ENCODE measurements at places on chromosomes 2 and 18.

DNA sequence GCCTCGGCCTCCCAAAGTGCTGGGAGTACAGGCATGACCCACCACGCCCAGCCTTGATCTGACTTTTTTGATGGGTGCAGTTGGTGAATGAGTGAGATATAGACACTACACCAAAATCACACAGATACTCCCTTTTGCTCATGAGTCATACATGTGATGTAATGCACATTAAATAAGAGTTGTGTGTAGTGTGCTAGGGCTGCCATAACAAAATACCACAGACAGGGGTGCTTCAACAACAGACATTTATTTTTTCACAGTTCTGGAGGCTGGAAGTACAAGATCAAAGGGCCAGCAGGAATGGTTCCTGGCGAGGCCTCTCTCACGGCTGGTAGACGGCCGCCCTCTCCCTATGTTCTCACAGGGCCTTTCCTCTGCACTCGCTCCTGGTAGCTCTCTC, 46.6 kb downstream of the GBX2 start:
- no peak for DNase-seq

DNA sequence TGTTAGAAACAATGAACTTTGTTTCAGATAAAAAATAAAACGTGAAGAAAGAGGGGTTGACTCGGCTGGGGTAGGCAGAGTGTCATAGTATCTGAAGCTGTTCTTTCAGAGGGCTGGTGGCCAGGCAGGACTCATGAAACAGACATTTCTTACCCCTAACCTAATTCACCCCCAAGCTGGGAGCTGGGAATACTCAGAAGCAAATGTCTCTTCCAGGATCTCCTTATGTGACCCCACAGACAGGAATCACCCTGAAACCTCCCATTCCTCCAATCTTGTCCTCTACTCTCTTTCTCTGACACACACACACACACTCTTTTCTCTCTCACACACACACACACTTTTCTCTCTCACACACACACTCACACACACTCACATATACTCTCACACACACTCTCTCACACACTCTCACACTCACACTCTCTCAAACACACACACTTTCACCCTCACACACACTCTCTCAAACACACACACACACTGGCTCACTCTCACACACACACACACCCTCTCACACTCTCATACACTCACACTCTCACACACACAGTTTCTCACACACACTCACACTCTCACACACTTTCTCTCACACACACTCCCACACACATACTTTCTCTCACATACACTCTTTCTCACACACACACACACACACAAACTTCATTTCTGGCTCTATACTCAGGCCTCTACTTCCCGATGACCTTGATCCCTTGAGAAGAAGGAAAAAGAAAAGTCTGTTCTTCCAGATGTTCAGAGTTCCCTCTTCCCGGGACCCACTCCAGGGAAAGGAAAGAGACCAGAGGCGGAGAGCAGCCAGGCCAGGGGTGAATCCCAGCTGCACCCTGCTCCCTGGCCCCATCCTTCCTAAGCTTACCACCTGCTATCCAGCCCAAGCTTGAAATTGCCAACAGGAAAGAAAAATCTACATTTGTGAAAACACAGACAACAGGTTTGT, 167.7 kb downstream of the TXNL1 start:
- no peak for DNase-seq

GRCh38 chr18:24065906-24066305, 51.4 kb downstream of the TTC39C start:
- no peak for DNase-seq

GRCh38 chr2:202883987-202884675, 12.6 kb upstream of the ICA1L start:
- DNase-seq: no peak

GRCh38 chr2:7427293-7428060, 510.3 kb downstream of the RNF144A start:
- DNase-seq: peak; percentile 89

- DNase-seq: no peak
Measured at GRCh38 chr2:176675271-176675949, 406.2 kb downstream of the MTX2 start.

DNA sequence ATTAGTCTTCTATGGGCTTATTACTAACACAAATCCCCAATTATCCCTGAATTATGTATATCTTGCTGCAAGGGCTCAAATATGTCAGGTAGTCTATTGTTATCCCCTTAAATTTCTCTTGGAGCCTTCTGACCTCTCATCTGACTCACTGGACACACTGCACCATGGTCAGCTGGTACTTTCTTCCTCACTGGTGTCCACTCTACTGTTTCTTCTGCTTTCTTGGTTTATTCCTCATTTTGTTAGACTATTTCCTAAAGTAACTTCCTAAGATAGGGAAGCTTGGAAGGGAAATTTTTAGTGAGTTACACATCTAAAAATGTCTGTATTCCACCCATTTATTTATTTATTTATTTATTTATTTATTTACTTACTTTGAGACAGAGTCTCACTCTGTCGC, 26.5 kb downstream of the WDR35 start:
- no peak for DNase-seq

- DNase-seq: no peak
Measured at GRCh38 chr18:11121443-11121849, 27.9 kb downstream of the PIEZO2 start.

GRCh38 chr2:228131833-228132232, 49.7 kb downstream of the SPHKAP start:
- DNase-seq: no peak

GRCh38 chr2:54422072-54422581, 34.0 kb upstream of the SPTBN1 start:
- DNase-seq: no peak

DNA sequence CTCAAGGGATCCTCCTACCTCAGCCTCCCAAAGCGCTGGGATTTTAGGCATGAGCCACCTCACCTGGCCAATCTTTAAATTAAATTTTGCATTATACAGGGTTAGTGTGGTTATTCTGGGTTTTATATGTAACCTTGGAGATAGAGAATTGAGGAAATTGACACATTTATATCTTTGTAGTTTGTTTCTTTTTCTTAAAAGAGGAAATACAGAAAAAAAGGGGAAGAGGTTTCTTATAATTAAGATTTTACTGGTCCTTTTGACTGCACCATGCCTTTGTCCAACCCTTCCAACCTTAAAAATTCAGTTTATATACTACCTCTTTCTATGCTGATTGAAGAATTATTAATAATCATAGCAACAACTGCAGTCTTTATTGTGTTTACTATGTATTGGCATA, 210.1 kb upstream of the STON1 start:
- no peak for DNase-seq

- no peak for DNase-seq
Measured at GRCh38 chr18:8969639-8970390, 132.7 kb upstream of the NDUFV2 start.
